LHCN-M2 (cell line): ENCODE measurements at places on chromosomes 6 and 20. TPM values are rescaled to one million over a fixed set of nuclear protein-coding genes. Genes with fewer than 3 reads are reported as not detected.

MOXD1 gene
- total RNA-seq = 22.6 and 27.6 TPM in 2 replicates

CCNC gene
- 67.9 and 71.2 TPM in 2 replicates for total RNA-seq

CCN6 gene
- total RNA-seq = not detected in 2 replicates

TUBB gene
- 1,379 and 1,474 TPM in 2 replicates for total RNA-seq

ZNFX1 gene
- 42.9 and 55.8 TPM in 2 replicates for total RNA-seq

PNPLA1 gene
- not detected in 2 replicates for total RNA-seq

COX7A2 gene
- total RNA-seq = 505 and 1,196 TPM in 2 replicates

UBE2C gene
- total RNA-seq = 235 and 279 TPM in 2 replicates

GSTA3 gene
- not detected in 2 replicates for total RNA-seq

CHD6 gene
- total RNA-seq = 19.5 and 20.2 TPM in 2 replicates

TBXT gene
- not detected in 2 replicates for total RNA-seq

RRAGD gene
- 0.06 and 0.63 TPM in 2 replicates for total RNA-seq

CCDC170 gene
- total RNA-seq = 0.06 TPM in 1 of 2 replicates, not detected in the other
